ENCODE measurements at places on chromosomes 4 and X.

GRCh38 chrX:71616672-71617529 lies 1.4 kb downstream of the CXCR3 start:
- no peak for DNase-seq

DNA sequence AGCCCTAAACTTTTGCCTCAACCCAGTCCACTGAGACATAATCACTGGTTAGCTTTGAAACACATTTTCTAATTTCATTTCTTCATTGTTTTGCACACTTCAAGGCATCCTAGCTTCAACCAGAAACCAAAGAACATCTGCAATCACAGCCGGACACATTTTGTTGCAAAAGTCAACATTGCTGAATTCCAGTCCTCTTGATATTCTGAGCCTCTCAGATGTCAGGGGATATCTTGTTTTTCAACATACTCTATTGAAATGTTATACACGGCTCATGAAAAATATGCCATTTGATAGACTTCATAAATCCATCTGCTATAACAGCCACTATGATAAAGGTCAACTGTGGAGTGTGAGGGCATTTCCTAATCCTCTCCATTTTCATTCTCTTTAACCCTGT lies 241.6 kb upstream of the PUDP start:
- no peak for DNase-seq

- no peak for DNase-seq
These were observed 6.8 kb downstream of the MECP2 start for GRCh38 chrX:154090731-154091130.

DNA sequence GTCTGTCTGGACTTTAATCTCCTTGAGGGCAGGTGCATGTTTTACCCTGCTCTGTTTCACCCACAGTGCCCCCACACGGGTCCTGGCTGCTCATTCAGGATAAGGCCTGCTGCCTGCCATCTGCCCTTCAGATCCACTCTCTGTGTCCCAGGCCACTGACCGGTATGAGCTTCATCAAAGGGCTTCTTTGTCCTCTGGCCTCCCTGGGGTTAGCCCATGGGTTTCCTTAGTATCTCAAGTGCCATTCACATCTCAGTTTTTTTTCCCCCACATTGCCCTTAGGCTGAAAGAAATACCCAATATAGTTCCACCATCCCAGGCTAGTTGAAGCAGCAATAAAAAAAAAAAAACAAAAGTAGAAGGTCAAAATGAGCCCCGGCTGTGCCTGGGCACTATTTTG lies 9.3 kb downstream of the CD99L2 start:
- DNase-seq = no peak

- no peak for DNase-seq
These were observed 384.0 kb downstream of the CENPC start for GRCh38 chr4:67161311-67161710.

GRCh38 chr4:8737075-8737474 lies 134.6 kb downstream of the HMX1 start:
- DNase-seq = no peak

GRCh38 chr4:163284304-163284703 lies 48.1 kb downstream of the NPY1R start:
- no peak for DNase-seq

DNA sequence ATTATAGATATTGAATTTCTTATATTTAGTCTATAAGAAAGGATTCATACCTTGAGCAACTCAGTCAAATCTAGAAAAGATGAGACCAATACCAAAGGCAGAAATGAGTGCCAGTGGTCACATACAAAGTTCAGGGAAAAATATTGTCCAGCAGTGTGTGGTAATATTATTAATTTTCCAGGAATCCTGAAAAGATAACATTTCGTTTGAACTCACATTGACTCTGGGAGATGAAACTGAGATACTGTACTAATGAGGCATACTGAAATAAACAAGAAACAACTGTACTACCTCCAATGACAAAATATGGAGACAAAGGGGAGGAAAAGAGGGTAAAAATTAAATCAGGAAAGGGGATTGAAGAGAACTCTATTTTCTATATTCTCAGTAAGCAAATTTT lies 212.4 kb downstream of the TRAM1L1 start:
- no peak for DNase-seq

DNA sequence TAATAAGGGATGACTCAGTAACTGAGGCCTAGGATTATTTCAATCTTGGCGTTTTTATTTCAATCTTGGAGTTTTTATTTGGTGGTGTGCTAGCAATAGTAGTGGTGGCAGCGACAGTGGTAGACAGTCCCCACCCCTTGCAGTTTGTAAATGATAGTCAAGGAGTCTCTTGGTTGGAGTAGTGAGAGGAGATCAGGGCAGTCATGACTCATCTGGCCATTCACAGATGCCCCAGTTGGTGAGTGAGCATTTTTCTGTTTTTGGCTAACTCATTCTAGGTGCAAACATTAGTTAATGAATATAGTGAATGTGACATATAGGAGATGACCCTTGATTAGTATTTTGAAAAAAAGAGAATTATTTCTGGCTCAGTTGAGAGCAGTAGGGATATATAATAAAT lies 93.5 kb upstream of the ADAD1 start:
- no peak for DNase-seq

- no peak for DNase-seq
These were observed 1296.1 kb upstream of the PABPC4L start for GRCh38 chr4:135497563-135498152.

GRCh38 chr4:7384003-7384928 lies 50.5 kb downstream of the PSAPL1 start:
- no peak for DNase-seq

DNA sequence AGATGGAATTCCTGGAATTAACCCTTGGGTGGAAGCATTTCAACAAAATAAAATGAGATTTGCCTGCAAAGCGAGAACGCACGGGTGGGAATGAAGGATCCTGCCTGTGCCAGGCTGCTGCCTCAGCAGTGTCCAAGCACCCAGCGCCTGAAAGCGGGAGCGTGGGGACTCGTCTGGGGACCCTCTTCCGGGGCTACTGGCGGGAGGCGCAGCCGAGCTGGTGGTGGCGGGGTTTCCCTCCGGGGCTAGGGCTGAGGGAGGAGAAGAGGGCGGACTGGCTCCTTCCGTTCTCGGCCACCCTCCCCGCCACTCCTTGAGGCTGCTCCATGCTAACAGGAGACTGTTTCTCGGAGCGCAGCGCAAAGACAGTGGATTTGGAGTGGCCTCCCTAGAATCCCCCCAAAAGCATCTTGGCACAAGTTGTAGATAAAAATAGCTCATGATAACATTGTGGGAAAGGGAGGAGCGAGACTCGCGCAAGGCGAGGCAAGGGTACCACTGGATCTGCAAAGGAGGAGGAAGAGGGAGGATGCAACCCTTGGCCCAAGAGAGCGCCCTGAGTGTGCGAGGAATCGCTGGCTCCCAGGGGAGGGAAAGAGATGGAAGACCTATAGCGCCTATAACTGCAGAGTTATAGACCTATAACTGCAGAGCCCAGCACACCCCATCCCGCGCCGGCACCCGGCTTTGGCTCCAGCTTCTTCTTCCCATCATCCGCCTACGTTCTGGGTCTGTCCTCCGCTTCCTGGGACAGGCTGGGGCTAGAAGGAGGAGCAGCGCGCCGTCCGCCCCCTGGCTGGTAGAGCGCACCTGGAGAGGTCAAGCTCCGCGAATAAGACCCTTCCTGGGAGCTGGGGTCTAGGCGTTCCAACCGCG lies 1.3 kb downstream of the HS3ST1 start:
- DNase-seq = peak; percentile 40

DNA sequence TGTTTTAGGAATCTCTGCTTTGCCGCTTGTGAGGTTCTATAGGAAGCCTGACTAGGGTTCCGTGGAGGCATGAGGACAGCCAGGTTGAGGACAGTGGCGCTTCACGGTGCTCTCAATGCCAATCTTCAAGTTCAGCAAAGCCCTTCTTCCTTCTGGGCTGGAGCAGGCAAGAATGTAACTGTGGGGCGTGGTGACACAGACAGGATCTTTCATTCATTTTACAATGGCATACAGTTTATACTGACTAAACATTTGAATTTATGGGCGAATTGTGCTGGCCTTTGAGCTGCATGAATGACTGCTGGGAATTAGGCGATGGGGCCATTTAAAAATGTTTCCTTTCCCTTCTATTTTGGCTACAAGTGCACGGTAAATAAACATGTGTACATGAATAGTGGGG lies 2.9 kb upstream of the NHS start:
- DNase-seq = no peak

DNA sequence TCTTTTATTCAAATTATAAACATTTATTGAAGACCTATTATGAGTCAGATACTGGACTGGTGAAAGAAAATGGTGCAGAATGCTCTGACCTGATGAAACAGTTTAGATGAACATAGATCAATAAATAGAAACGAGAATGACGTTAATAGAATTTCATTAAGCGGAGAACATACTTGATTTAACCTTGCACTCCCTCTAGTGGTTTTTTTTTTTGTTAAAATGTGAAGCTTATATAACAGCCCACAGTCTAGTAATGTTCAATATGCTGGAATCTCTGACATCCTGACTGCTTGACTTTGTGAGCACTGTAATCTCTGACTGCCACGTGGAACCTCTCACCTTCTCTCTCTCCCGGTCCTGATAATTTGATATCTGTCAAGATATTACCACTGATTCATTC lies 32.3 kb downstream of the HDAC8 start:
- no peak for DNase-seq

DNA sequence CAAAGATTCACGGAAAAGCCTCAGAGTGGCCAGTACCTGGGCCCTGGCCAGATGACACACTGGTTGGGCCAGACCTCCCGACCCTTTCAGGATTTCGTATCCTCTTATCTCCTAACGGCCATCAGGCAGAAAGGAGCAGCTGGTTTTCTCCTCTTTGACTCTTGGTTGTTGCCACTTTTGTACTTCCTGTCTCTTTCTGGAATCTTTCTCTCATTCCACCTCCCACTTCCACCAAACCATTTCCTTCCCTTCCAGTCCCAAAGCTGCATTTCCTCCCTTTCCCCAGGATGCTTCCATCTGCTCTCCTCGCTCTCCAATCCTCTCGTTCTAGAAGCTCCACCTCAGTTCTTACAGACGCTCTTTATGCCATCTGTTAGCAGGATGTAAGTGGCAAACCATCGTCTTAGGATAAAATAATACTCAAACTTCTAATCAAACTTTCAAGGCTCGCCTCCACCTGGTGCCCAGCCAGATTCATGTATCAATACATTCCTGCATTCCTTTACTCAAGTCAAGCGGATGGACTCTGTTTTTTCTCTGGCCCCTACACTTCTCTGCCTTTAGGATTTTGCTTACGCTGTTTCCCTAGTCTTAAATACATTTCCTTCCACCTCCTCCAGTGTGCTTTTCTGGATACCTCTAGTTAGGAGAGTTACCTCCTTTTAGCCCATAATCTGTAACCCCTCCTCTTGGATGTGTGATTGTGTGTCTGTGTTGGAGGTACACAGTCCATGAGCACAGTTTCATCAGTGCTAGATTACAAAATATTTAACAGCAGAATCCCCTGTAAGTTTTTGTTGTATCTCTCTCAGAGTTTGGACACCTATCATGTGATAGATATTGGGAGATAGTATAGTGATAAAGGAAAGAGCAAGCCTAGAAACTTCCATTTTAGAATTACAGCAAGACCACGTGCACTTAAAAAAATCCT lies 70.4 kb downstream of the LDB2 start:
- no peak for DNase-seq

DNA sequence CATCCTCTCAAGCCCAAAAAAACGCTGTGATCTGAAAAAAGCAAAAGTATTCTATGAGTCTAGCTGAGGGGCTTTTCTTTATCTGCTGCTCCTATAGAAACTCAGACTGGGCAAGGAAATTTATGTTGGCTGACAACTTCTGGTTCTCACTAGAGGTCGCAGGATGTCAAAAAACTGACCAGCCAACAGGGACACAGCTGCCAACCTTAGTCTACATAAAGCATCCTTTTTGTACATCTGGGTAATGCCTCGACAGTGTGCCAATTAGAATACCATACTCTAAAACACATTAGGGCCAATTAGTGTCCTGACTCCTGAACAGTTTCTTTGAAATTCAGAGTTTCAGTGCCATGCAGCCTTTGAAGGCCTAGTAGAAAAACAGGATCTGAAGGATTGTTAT lies 8.8 kb upstream of the TLL1 start:
- DNase-seq = no peak

DNA sequence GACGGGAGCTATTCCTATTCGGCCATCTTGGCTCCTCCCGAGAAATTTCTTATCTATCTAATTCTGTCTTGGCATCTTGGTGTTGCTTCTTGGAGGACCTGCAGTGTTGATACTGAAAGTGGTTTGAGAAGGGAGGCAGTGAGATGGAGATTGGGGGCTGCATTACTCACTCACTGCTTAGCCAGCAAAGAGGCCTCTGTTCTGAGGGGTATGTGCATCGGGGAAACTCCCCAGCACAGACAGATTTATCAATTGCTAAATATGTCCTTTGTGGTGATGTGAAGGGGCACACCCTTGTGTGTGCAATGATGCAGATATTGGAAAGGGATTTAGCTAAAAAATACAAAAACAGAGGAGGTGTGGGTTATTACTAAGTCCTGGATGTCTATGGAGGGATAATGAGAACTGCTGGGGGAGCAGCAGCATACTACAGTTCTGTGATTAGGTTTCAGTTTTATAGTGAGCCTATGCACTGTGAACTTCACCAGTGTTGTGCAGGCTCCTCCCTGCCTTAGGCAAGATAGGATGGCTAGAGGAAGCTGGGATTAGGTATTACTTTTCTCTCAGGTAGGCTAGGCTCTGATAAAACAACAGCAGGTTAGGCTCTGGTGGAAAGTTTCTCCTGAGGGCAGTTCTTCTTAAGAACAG lies 279.0 kb downstream of the HS3ST1 start:
- no peak for DNase-seq

- DNase-seq = no peak
These were observed 58.4 kb upstream of the STS start for GRCh38 chrX:7088968-7089615.

DNA sequence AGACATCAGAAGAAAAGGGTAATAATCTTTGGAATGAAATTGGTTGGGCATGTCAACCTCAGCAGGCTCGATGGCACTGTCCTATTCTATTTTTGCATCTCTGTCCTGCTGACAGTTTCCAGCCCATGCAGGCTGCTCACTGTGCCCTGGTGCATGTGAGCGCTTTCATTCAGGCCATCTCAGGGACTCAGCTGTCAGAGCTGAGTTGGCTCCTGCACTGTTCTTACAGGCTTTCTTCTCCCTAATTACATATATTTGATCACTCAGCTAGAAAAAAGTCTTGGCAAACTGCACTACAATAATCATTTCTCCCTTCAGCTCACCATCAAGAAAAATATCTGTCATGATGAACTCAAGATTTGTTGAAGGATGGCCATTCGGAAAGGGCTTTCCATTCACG lies 84.7 kb downstream of the RASL11B start:
- no peak for DNase-seq

GRCh38 chr4:140996766-140997165 lies 136.5 kb downstream of the RNF150 start:
- DNase-seq = no peak

DNA sequence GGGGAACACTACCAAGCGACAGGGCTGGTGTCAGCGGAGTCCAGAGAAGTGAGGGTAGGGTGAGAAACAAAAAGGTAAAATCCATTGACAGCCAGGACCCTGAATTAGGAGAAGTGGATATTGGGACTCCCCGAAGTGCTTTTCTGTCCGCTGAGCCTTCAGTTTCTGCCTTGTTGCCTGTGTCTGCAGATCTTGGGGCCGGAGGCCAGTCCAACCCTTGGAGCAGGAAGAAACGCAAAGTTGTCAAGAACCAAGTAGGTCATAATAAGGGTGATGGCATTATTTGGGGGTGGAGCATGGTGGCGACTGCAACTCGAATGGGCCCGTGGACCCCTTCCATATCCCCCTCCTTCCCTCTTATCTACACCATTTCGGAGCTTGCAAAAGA lies 1.0 kb downstream of the ARMCX1 start:
- no peak for DNase-seq
